Activated CD4-positive, alpha-beta T cell treated with anti-CD3 and anti-CD28 coated beads for 1 hour (primary cell): ENCODE measurements at places on chromosomes 6 and 20.

GRCh38 chr6:157240059-157240959 is 83.0 kb downstream of the TMEM242 start:
- no peak for DNase-seq

GRCh38 chr6:98272060-98272459 is 562.3 kb upstream of the POU3F2 start:
- DNase-seq, result no peak

DNA sequence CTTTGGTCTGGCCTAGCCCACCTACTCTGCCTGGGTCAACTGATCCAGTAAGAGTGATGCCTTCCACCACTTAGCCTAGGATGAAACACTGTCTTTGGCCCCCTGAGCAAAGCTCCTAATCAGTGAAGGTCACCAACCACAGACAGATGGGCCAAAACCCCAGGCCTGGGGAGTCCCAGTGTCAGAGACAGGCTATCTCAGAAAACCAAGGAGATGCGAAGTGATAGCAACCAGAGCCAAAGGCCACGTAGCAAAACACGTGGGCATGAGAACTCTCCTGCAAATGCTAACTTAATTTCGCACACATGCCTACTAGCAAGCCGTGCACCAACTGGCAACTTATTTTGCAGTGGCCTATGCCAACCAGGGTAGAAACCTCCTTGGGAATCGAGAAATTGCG is 29.1 kb downstream of the AGPAT4 start:
- no peak for DNase-seq

- DNase-seq, result no peak
Observed at GRCh38 chr6:113662688-113663333, 194.3 kb upstream of the MARCKS start.

GRCh38 chr6:42404484-42404883 is 47.2 kb downstream of the TRERF1 start:
- DNase-seq, result no peak

- no peak for DNase-seq
Observed at GRCh38 chr20:9496155-9496554, 18.2 kb upstream of the LAMP5 start.

DNA sequence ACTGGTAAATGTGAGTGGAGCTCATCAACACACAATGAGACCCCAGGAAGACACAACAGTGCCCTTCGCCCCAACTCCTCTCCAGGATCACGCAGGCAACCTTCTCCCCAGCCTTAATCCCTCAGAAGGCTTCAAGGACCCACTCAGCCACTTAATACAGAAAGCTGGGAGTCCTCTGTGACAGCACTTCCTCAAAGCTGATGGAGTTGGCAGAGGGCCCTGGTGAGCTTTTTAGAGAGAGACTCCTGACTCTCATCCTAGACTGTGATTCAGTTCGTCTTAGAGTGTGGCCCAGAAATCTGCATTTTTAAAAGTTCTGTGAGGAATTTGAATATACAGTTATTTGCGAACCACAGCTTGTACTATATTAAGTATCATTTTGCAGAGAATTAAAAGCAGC is 187.7 kb downstream of the UST start:
- DNase-seq, result no peak

- DNase-seq, result no peak
Observed at GRCh38 chr20:52410731-52411234, 219.2 kb upstream of the ZFP64 start.

- no peak for DNase-seq
Observed at GRCh38 chr6:15148356-15148946, 97.4 kb upstream of the JARID2 start.

DNA sequence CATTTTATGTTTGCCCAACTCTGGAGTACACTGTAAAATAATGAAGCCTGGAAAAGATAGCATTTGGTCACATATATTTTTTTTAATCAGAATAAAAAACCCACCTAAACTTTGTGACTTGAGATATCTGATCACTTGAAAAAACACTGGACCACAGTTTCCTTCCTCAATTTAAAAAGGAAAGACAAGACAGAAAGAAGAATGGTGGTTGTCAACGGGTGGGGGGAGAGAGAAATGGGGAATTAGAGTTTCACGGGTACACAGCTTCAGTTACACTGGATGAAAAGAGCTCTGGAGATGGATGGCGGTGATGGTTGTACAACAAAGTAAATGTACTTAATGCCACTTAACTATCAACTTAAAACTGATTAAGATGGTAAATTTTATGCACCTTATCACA is 14.7 kb upstream of the DST start:
- DNase-seq, result no peak

GRCh38 chr6:16420715-16421461 is 182.5 kb downstream of the GMPR start:
- DNase-seq, result no peak

DNA sequence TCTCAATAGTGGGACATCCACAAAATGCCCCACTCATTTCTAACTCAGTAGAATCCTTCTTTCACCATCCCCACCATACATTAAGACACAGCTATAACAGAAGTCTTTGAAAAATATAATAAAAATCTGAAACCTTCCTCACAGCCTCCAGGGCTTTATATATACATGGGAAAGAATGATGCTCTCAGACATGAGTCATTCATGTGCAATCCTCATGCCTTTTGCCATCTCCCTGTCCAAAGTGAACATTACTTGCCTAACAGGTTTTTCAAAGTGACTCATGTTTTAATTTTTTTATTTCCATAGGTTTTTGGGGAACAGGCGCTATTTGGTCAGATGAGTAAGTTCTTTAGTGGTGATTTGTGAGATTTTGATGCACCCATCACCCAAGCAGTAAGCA is 162.7 kb downstream of the RALGAPA2 start:
- DNase-seq, result no peak

DNA sequence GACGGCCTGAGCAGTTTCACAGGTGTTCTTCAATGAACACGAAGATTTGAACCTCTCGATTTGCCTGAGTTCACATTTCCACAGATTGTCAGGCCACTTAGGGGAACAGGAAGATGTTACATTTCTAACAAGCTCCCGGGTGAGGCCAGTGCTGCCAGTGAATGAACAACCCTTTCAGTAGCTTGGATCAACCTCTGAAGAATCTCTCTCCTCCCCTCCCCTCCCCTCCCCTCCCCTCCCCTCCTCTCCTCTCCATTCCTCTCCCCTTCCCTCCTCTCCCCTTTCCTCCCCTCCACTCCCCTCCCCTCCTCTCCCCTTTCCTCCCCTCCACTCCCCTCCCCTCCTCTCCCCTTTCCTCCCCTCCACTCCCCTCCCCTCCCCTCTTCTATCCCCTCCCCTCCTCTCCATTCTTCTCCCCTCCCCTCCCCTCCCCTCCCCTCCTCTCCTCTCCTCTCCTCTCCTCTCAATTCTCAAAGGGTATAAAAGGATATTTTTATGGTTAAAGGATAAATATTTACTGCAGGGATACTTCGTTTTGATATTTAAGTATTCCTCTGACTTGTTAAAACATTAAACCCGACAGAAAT is 114.1 kb upstream of the INSM1 start:
- no peak for DNase-seq

- DNase-seq, result no peak
Observed at GRCh38 chr20:44752099-44752931, 6.7 kb downstream of the KCNK15 start.

- no peak for DNase-seq
Observed at GRCh38 chr6:149940672-149940982, 1.2 kb upstream of the ULBP2 start.

- no peak for DNase-seq
Observed at GRCh38 chr6:169908403-169908933, 157.0 kb downstream of the ERMARD start.

DNA sequence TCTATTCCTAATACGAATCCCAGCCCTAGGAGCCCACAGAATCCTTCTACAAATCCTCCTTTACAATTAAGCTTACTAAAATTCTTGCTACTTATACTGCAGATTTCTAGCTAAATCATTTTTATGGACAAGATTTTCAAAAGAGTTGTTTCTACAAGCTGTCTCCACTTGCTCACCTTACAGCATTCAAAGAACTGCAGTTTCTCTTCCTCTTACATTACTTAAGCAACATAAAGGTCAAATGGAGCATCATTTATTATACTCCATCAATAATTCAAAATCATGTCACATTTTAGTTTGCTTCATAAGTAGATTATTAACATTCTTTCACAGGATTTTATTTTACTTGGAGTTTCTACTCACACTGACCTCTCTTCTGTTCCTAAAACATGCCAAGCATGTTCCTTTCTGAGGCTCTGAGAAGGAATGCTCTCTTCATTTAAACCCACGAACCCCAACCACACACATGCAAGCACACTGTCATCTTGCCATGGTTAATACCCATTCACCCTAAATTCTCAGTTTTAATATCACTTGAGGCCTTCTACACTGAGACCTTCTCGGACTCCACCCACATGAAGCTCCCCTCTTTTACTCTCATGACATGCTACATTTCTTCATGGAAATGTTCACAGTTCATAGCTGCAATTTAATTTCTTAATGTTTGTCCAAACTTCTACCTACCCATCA is 388.2 kb downstream of the TBC1D32 start:
- no peak for DNase-seq

- no peak for DNase-seq
Observed at GRCh38 chr6:14910692-14911547, 334.9 kb upstream of the JARID2 start.

- no peak for DNase-seq
Observed at GRCh38 chr6:9789201-9789600, 625.7 kb downstream of the TFAP2A start.

DNA sequence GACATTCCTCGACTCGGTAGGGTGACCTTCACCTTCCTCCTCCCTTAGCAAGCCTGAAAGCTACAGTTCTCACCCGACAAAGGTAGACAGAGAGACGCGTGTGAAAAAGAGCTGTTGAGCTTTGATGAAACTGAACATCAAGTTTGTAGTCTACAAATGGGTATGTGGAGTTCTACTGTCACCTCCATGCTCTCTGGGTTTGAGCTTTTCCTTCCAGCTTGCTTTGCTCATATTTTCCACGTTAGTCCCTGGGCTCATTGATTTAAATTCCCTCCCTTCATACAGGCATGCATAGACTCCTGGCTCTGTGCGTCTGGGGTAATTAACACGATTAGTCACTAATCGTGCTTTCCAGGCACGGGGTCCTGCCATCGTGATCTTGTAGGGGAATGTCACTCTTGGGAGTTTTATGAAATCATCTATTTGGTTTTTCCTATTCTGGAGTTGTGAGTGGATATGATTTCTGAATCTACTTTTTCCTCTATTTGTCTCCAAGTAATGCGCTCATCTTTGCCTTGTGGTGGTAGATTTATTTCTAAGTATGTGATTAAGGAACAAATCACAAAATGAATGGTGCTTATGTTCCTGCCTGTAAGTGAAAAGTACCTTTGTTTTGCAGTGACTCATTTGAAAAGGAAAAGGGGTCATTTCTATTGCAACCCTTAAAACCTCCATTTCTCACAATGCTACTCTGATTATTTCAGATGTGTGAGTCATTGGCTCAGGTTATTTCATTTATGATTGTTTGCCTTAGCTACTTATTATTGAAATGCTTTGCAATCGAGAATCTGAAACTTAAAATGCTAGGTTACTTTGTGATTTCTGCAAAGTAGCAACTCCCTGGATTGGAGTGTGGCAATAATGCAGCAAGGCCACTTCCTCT is 154.6 kb downstream of the ZDHHC14 start:
- no peak for DNase-seq

DNA sequence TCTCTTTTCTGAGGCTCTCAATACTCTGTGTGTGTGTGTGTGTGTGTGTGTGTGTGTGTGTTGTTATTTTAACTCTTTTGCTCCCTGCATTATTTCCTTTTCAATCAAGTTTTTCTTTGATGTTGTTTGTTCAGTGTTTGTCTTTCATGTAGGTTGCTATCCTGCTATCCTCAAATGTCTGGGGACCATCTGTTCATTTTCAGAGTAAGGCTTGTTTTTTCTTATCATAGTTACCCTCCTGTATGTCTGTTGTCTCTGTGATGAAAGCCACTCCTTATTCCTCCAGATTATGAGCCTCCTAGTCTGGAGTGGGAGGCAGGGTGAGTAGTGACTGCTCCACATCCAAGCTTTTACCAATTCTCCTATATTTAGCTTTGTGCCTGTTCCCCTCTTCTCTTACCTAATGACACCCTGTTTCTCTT is 9.2 kb downstream of the ENPP3 start:
- no peak for DNase-seq

- no peak for DNase-seq
Observed at GRCh38 chr6:134684423-134684795, 265.5 kb downstream of the ALDH8A1 start.

DNA sequence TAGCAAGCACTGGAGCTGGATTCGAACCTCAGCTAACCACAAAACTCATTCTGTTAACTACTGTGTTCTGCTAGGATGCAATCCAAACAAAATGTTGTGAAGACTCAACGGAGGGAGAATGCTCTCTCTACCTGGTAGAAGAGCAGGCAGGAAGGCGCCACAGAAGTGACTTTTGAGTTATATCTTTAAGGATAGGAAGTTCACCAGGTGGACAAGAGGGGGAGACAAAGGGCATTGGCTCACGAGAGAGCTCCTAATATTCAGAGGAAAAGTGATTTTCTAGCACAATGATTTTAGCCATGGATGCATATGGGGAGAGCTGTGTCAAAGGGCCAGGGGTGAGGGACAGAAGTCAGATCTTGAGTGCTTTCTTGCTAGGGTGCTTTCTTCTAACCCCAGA is 108.4 kb upstream of the MAFB start:
- DNase-seq, result no peak

- no peak for DNase-seq
Observed at GRCh38 chr6:42333612-42334011, 116.0 kb upstream of the MRPS10 start.

DNA sequence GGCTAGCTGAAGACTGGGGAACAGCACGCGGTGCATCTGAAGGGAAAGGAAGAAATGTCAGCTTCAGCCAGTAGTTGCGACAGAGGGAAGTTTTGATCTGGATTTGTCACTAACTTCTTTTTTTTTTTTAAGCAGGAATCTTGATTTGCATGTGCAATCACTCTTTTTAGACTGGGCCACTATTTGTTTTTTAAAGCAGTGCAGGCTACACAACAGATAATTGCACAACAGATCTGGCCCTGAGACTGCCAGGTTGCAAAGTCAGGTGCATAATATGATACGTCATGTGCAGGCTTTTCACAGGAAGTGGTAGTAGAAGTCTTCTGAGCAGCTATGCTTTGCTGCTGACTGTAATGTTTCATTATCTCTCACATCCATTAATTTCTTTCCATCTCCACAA is 13.5 kb downstream of the PFDN4 start:
- DNase-seq, result no peak

DNA sequence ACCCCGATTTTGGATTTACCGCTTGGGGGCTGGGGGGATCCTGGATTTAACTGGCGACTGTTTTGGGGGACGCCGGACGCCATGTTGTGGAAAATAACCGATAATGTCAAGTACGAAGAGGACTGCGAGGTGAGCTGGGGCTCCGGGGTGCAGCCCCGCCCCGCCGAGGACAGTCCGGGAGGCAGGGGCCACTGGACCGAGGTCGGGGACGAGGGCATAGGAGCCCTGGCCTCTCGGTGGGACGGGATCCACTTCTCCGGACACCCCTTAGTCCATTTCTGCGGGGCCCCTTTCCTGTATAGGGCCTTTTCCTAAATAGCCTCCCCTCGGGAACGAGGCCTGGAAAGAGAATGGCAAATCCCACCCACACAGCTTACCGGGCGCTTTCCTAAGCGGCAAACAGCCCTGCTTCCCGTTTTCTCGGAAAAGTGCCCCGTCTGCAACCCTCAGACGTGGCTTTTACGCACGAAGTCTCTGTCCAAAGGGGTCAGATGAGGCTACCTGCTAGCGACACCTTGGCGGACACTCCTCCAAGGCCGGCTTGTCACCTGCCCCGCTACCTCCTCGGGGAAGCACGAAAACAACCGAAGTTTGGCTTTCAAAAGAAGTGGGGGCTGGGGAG is 469 bp downstream of the TFAP2C start:
- DNase-seq, result no peak
